ENCODE measurements at places on chromosomes 6 and 20. TPM values are rescaled to one million over a fixed set of nuclear protein-coding genes. Genes with fewer than 3 reads are reported as not detected.

GRCh38 chr20:43984587-43984986 lies 69.9 kb downstream of the TOX2 start:
- peaks cover 31% of the 10 kb centered on the region for H3K27me3 ChIP-seq
- H3K36me3 ChIP-seq, result no peaks in the 10 kb centered on the region
- H3K27ac ChIP-seq, result no peak overlapping the region
- no peak for DNase-seq
- no peak overlapping the region for H3K4me3 ChIP-seq

- no peak overlapping the region for H3K4me3 ChIP-seq
- H3K4me1 ChIP-seq, result peaks cover 24% of the 10 kb centered on the region
- H3K27me3 ChIP-seq, result no peaks in the 10 kb centered on the region
- no peak for DNase-seq
- no peaks in the 10 kb centered on the region for H3K36me3 ChIP-seq
These were observed 108.4 kb downstream of the RTN4IP1 start for GRCh38 chr6:106520711-106521401.

GRCh38 chr20:49508435-49509199 lies 26.1 kb upstream of the KCNB1 start:
- no peak overlapping the region for H3K4me3 ChIP-seq
- no peak for DNase-seq
- peaks cover 16% of the 10 kb centered on the region for H3K36me3 ChIP-seq
- no peak overlapping the region for H3K27ac ChIP-seq

DNA sequence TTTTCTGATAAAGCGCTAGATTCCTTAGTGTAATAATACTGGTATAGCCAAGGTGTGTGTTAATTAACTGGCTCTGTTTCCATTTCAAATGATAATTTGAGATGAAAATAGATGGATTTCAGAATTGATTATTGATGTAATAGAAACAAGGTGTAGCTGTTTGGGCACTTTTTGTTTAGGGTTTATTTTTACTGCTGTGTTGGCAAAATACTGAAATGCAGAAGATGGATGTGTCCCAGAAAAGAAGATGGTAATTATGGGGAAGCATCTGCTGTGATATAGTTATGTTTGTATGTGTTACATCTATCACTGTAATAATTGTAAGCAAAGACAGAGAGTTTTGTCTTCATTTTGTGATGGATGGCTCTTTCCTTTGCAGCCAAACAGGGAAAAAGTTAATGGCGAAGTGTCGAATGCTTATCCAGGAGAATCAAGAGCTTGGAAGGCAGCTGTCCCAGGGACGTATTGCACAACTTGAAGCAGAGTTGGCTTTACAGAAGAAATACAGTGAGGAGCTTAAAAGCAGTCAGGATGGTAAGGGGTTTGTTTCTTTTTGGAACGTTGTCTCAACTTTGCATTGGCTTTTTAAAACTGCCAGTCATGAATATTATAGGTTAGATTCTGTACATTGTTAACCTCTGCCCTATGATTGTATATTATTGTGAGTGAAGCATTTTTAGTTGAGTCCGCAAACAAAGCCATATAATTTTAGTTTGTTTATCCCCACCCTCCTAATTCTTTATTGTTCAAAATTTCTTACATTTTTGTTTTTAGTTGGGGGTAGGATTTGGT lies 8.6 kb upstream of the ACAT2 start:
- H3K4me3 ChIP-seq, result no peak overlapping the region
- H3K4me1 ChIP-seq, result no peaks in the 10 kb centered on the region
- no peak overlapping the region for H3K27ac ChIP-seq
- H3K27me3 ChIP-seq, result no peaks in the 10 kb centered on the region
- H3K36me3 ChIP-seq, result peaks cover 57% of the 10 kb centered on the region

DNA sequence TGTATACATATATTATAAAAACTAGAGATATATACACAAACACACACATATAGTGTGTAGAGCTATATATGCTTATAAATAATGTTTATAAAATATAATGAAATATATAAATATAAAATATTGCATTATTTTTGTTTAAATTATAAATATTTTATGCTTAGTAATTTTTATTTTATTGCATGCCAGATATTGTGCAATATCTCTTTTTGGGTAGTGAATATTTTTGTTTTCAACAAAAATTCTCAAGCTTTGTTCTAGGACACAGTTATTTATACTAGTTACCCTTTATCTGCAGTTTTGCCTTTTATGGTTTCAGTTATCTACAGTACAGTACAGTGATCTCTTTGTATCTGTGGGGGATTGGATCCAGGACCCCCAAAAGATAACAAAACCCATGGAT lies 52.2 kb downstream of the PFDN4 start:
- no peaks in the 10 kb centered on the region for H3K27me3 ChIP-seq
- H3K4me1 ChIP-seq, result peaks cover 22% of the 10 kb centered on the region
- H3K36me3 ChIP-seq, result no peaks in the 10 kb centered on the region
- no peak for DNase-seq
- no peak overlapping the region for H3K4me3 ChIP-seq

- no peak for DNase-seq
- H3K27me3 ChIP-seq, result no peaks in the 10 kb centered on the region
- no peak overlapping the region for H3K4me3 ChIP-seq
- no peak overlapping the region for H3K27ac ChIP-seq
- H3K4me1 ChIP-seq, result no peaks in the 10 kb centered on the region
These were observed 1719.9 kb downstream of the GRIK2 start for GRCh38 chr6:103113416-103113815.

DNA sequence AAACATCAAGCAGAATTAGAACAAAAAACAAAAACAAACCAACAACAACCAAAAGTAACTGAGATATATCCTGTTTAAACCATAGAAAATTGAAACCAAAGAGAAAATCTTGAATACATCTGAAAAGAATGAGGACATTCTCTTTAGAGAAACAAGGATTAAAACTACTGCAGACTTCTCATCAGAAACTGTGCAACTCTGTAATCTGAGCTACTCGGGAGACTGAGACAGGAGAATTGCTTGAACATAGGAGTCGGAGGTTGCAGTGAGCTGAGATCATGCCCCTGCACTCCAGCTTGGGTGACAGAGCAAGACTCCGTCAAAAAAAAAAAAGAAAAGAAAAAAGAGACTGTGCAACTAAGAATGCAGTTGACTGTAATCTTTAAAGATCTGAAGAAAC lies 153.4 kb downstream of the SYNDIG1 start:
- no peaks in the 10 kb centered on the region for H3K36me3 ChIP-seq
- no peaks in the 10 kb centered on the region for H3K4me1 ChIP-seq
- no peak for DNase-seq
- no peak overlapping the region for H3K27ac ChIP-seq
- peaks cover 22% of the 10 kb centered on the region for H3K27me3 ChIP-seq

CNR1 gene
- total RNA-seq, result not detected

PLEKHG1 gene
- total RNA-seq, result 4.3 TPM

HMGCLL1 gene
- not detected for total RNA-seq

CST7 gene
- not detected for total RNA-seq

FAXC gene
- 3.1 TPM for total RNA-seq

Measured in osteocyte (in vitro differentiated cells).